ENCODE measurements at places on chromosomes 4 and X.

- H3K4me1 ChIP-seq, result peaks cover 6% of the 10 kb centered on the region
- no peaks in the 10 kb centered on the region for H3K27me3 ChIP-seq
- peaks cover 13% of the 10 kb centered on the region for H3K36me3 ChIP-seq
- no peak overlapping the region for H3K27ac ChIP-seq
- DNase-seq, result no peak
- no peak overlapping the region for H3K4me3 ChIP-seq
These were observed 53.8 kb downstream of the RAP1GDS1 start for GRCh38 chr4:98314791-98315565.

GRCh38 chr4:37601531-37601930 lies 84.6 kb downstream of the RELL1 start:
- no peak overlapping the region for H3K27ac ChIP-seq
- no peak overlapping the region for H3K4me3 ChIP-seq
- peaks cover 5% of the 10 kb centered on the region for H3K4me1 ChIP-seq
- H3K27me3 ChIP-seq, result no peaks in the 10 kb centered on the region

- H3K27me3 ChIP-seq, result no peaks in the 10 kb centered on the region
- peak overlapping the region; percentile 43 for H3K4me3 ChIP-seq
- H3K27ac ChIP-seq, result no peak overlapping the region
- peaks cover 28% of the 10 kb centered on the region for H3K4me1 ChIP-seq
These were observed 6.2 kb downstream of the CHIC2 start for GRCh38 chr4:54058171-54058570.

DNA sequence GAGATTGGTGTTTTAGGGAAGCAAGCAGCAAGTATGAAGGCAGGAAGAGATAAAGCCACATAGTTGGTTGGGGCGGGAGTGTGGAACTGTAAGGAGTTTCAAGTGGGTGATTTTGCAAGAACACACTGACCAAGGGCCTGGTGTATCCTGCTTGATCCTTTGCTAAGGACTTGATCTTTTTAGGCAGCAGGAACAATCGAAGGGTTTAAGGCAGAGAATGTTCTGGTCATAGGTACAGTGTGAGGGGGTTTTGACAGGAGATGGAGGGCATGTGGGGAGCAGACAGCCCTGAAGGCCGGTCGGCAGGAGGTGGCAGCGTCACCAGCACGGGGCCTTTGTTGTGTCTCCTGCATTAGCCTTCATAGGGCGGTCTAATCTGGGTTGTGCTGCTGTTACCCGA lies 54.7 kb downstream of the FAM193A start:
- H3K36me3 ChIP-seq, result no peaks in the 10 kb centered on the region
- peaks cover 33% of the 10 kb centered on the region for H3K4me1 ChIP-seq

DNA sequence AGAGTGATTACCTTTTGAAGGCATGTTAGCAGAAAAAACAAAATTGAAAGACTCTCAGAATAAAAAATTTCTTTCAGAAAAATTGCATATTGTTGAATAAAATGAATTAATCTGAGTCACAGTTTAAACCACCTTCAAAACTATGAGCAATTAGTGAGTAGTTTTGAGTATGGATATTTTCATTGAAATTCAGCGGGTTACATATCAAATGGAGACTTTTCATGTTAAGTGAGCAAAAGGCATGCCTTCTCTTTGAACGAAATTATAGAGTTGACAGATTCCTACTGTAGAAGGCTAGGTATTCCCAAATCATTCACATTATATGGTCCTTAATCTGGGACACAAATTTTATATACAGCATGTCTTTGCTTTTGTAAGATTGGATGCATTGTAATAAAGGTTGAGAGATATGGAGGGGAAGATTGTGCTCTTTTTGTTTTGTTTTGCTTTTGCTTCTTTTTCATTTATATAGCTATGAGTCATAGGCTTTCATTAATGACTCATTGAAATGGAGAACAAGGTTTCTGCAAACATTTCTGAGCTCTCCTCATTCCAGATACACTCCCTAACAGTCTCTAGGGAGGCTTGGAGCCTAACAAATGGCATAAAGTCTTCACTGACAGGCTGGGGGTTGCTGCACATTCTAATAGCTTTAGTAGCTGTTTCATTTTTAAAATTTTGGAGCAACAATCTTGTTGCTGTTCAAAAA lies 21.6 kb downstream of the PCDH18 start:
- H3K27ac ChIP-seq, result no peak overlapping the region
- no peak for DNase-seq
- H3K4me3 ChIP-seq, result no peak overlapping the region
- H3K4me1 ChIP-seq, result no peaks in the 10 kb centered on the region

DNA sequence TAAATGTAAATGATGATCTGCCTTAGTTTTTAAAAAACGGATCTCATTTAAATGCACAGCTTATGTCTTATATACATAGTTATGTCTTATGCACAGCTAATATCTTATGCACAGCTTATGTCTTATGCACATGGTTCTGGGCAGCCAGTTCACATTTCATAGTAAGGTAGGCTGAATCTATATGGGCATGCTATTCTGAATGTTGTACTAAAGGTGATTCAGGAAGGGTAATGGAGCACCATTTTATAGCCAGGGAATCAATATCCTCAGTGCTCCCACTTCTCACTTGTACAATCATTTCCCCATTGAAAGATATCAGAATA lies 77.9 kb upstream of the MID1 start:
- H3K27me3 ChIP-seq, result peaks cover 16% of the 10 kb centered on the region
- H3K36me3 ChIP-seq, result no peaks in the 10 kb centered on the region
- DNase-seq, result no peak
- no peaks in the 10 kb centered on the region for H3K4me1 ChIP-seq
- no peak overlapping the region for H3K27ac ChIP-seq
- H3K4me3 ChIP-seq, result no peak overlapping the region

GRCh38 chr4:90281541-90282355 lies 154.6 kb downstream of the CCSER1 start:
- H3K36me3 ChIP-seq, result no peaks in the 10 kb centered on the region
- H3K27me3 ChIP-seq, result no peaks in the 10 kb centered on the region
- DNase-seq, result no peak
- peaks cover 4% of the 10 kb centered on the region for H3K4me1 ChIP-seq
- no peak overlapping the region for H3K27ac ChIP-seq

- no peak overlapping the region for H3K27ac ChIP-seq
- no peak for DNase-seq
These were observed 20.2 kb downstream of the MTTP start for GRCh38 chr4:99594818-99595217.

GRCh38 chrX:50736656-50737055 lies 77.3 kb downstream of the SHROOM4 start:
- no peaks in the 10 kb centered on the region for H3K36me3 ChIP-seq
- H3K27ac ChIP-seq, result no peak overlapping the region
- H3K27me3 ChIP-seq, result no peaks in the 10 kb centered on the region
- no peak for DNase-seq
- H3K4me3 ChIP-seq, result no peak overlapping the region

DNA sequence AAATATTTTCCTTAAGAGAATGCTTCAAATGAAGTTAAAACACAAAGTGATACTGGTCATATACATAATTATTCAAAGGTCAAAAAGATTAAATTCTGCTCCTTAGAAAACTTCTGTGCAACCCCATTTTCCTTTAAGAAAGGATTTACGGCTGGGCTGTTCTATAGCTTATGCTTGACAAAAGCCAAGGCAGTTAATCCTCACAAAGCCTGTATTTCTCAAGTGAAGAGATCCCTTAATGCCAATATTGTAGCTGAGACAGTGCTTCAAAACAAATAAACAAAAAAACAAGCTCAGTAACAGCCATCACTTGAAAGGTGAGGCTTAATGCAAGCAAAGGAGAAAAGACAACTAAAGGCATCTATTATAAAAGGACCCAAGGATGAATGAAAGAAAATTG lies 42.5 kb downstream of the BTC start:
- H3K27ac ChIP-seq, result no peak overlapping the region
- H3K36me3 ChIP-seq, result no peaks in the 10 kb centered on the region

DNA sequence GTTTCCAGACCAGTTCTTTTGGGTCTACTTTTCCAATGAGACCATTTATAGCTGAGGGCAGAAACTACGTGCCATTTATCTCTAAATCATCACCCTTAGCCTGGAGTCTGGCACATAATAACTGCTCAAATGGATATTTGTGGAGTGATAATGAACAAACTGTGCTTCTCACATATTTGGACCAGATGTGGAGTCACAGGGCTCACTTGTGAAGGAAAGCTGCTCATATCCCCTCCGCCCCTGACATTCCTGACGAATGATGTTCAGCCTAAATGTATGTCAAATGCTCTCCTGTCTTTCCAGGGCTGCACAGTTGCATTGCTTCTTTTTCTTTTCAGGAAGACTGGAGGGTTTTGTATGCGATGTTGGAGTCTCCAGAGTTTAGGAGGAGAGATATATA lies 110.1 kb downstream of the GBA3 start:
- no peaks in the 10 kb centered on the region for H3K36me3 ChIP-seq
- H3K4me3 ChIP-seq, result no peak overlapping the region
- no peaks in the 10 kb centered on the region for H3K27me3 ChIP-seq
- H3K27ac ChIP-seq, result no peak overlapping the region

DNA sequence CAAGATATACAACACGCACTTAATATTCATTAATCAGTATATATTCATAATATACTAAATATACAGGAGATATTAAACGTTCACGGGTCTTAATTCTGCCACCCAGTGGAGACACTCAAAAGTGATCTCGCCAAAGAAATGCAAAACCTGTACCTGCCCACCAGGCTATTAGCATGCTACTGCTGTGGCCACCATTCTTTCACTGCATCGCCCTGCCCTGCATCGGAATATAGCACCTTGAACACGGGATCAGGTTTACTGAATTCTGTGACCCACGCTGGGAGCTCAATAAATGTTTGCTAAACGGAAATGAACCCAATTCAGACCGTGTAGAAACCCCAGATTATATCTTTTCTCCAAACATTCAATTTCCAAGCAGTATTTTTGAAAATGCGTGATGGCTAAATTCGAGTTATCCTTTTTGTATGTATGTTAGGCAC lies 840 bp upstream of the CLCN3 start:
- peak; percentile 35 for DNase-seq
- no peaks in the 10 kb centered on the region for H3K27me3 ChIP-seq
- H3K36me3 ChIP-seq, result peaks cover 2% of the 10 kb centered on the region
- peak overlapping the region; percentile 99 for H3K27ac ChIP-seq

DNA sequence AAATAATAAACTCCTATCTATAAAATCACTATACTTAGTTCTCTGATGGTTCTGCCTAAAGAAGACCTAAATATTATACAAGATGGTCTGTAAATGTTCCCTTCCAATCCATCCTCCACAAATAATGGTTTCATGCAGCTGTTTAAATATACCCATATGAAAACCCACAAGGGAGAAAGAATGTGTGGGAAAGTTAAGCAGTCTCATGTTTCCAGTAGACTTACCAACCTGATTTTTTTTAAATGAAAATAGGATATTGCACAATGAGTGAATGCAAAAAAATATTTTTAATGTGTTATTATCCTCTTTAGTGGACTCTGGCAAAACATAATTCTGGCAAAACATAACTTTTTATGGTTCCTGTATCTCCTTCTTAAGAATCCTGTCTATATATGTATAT lies 23.3 kb downstream of the CAMK2D start:
- H3K36me3 ChIP-seq, result peaks cover 34% of the 10 kb centered on the region
- no peak for DNase-seq
- H3K27me3 ChIP-seq, result no peaks in the 10 kb centered on the region
- H3K4me1 ChIP-seq, result peaks cover 21% of the 10 kb centered on the region
- H3K4me3 ChIP-seq, result no peak overlapping the region

DNA sequence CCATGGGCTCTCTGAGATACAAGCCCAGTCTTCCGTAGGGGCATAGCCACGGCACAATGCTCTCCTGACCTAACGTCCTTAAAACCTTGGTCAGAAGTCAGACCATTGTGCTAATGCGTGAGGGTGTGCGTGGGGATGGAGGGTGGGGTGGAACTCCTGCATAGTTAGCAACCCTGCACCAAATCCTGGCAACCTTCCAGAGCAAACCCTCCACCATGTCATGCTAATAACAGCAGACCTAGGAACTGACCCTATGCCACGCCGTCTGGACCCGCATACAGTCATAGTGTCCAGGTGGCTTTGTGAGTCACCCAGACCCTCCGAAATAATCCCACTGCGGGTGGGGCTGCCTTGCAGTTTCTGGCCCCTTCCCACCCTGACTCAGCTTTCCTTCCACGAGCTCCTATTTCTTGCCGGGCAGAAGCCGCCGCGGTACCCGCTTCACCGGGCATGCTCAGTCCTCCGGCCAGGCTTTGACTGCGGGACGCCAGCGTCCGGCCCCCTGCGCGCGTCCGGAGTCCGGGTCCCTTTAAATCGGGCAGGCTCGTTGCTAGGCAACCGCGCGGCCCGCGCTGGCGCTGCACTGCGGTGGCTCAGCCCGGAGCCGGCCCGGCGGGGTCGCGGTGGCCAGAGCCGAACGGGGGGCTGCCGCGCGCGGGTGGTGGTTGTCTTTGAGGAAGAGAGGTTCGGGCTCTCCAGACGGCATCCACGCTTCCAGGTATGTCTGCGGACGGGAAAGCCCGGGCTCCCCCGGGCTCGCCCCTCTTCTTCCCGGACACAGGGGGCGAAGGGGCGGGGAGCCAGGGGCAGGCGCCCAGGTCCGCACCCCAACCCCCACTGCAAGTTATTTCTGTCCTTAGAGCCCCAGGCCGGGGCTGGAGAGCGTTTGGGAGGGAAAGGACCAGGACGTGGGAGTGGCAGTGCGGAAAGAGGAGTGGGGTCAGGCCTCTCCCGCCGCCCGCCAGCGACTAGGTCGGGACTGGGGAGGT lies at the start of gene CCDC160:
TSS of gene CCDC160 (plus strand) at position 557 of the 989 bp plus-strand sequence. CDS start 7,619 bp downstream, outside the sequence.
- H3K4me3 ChIP-seq, result peak within 1 kb of the TSS; percentile 73
- H3K4me1 ChIP-seq, result no peaks in the 10 kb centered on the region
- no peaks in the 10 kb centered on the region for H3K36me3 ChIP-seq
- no peak within 1 kb of the TSS for H3K27ac ChIP-seq

- H3K4me1 ChIP-seq, result no peaks in the 10 kb centered on the region
- no peaks in the 10 kb centered on the region for H3K27me3 ChIP-seq
- H3K36me3 ChIP-seq, result peaks cover 1% of the 10 kb centered on the region
- DNase-seq, result no peak
- no peak overlapping the region for H3K4me3 ChIP-seq
These were observed 60.8 kb downstream of the PPM1K start for GRCh38 chr4:88223516-88223915.

GRCh38 chrX:9088896-9089295 lies 55.0 kb upstream of the FAM9B start:
- peaks cover 13% of the 10 kb centered on the region for H3K4me1 ChIP-seq
- no peak for DNase-seq
- H3K27ac ChIP-seq, result no peak overlapping the region
- no peaks in the 10 kb centered on the region for H3K36me3 ChIP-seq
- H3K4me3 ChIP-seq, result no peak overlapping the region
- H3K27me3 ChIP-seq, result peaks cover 22% of the 10 kb centered on the region

DNA sequence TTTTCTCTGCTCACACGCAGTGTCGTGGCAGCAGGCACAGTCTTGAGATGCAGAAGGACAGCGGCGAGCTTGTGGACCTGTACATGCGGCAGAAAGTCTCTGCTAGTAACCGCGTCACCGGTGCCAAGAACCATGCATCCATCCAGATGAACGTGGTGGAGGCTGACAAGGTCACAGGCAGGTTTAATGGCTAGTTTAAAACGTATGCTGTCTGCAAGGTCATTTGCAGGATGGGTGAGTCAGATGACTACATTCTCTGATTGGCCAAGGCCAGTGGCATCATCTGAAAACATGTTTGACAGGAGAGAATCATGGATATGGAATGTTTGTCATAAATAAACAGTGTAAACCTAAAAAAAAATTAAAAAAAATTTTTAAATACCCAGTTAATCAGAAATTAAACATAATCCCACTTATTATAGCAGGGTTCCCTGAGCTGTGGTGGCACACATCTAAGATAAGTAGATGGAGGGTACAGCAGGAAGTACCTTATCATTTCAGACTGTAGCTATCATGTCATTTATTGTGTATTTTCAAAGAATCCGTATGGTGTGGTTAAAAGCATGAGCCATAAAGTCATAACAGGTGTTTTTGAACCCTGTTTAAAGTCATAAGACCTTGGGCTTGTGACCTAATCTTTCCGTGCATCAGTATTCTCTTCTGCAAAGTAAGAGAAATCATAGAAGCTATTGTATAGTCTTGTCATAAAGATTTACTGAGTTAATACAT lies 7.5 kb upstream of the BMP2K start:
- no peak overlapping the region for H3K27ac ChIP-seq
- no peak overlapping the region for H3K4me3 ChIP-seq
- H3K27me3 ChIP-seq, result no peaks in the 10 kb centered on the region
- H3K4me1 ChIP-seq, result peaks cover 48% of the 10 kb centered on the region

Measured in stimulated activated naive B cell treated with anti-CD40 and anti-IgM and Interleukin-4, amounts not matched to agents 10 μg/mL and 1 μg/mL and 100 μg/mL, for 72 hours (primary cell).